CD4-positive, CD25-positive, alpha-beta regulatory T cell (primary cell): ENCODE measurements at places on chromosomes 5 and 9. TPM values are rescaled to one million over a fixed set of nuclear protein-coding genes. Genes with fewer than 3 reads are reported as not detected.

DNA sequence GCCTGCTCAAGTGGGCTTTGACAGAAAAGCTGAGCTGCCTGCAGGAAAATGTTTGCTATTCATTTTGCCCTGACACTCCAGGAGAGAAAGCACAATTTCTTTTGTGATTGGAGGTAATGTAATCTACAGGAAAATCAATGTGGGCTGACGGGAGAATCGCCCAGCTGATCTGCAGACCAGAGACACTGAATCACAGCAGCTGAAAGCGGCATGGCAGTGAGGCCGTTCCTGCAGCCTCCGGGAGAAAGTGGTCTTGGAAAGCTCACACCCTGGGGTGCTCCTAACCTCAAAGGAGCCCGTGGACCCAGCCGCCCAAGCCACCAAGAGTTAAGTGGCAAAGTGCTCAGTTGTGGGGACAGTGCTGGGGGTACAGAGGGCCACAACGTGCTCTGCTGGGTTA is 593.6 kb downstream of the BNC2 start:
- DNase-seq: no peak

- no peak for DNase-seq
Observed at GRCh38 chr5:171957591-171958251, 48.7 kb downstream of the FBXW11 start.

Gene TXNDC8
- total RNA-seq: not detected

DNA sequence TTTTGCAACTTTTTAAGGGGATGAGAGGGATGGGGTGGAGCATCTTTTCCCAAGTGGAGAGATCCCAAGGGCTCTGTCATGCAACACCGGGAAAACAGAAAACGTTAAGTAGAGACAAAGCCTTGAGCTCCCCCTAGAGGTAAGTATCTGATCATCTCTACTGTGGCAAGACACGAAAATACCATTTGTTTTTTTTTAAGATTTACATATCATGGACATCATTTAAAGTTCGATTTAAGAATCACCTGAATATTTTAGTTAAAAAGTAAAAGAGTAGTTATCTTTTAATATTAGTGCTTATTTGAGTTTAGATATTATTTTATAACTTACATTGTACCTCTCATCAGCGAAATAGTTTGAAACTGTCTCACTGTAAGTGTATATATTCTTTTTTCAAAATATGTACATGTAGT is 200.4 kb downstream of the LRRC70 start:
- DNase-seq: no peak

Gene TCOF1
- total RNA-seq: 58.3 TPM

Gene COL5A1
- 1.7 TPM for total RNA-seq

GRCh38 chr5:127203818-127204217 is 86.8 kb upstream of the MEGF10 start:
- DNase-seq: no peak

DNA sequence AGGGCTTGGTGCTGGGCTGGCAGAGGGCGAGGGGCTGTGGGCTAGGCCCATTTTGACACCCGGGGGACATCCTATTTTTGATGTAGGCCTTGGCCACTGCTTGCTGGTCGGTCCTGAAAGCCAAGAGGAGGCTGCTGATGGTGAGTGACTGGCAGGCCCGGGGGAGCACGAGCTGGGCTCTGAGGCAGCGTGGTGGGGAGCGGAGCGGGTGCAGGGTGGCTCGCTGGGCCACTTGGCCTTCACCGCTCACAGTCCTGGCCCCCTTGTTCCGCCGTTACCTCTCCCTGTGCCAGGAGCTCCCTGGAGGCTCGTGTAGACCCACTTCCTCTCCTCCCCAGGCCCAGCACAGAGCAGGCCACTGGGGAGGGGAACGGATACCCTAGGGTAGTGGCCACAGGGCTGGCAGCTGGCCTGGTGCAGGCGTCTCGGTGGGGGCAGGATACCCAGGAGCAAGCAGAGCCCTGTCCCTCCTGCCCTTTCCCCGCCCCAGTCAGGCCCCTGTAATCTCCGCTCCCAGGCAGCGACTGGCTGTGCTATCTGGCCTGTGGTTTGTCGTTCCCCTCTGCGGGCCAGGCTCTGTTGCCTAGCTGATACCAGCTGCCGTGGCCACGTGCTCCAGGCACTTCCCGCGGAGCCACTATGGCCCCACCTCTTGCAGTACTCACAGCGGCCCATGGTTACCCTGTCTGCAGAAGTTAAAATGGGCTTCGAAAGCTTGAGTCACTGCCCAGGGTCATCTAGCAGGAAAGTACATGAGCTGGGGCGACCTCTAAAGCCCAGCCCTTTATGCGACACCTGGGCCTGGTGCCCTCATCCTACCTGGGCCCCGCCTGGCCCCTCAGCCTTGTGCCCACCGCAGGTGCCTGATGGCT is 11.7 kb upstream of the DOLPP1 start:
- DNase-seq: peak; percentile 50

Gene B4GALT7
- total RNA-seq: 24.2 TPM

Gene OR13J1
- not detected for total RNA-seq

DNA sequence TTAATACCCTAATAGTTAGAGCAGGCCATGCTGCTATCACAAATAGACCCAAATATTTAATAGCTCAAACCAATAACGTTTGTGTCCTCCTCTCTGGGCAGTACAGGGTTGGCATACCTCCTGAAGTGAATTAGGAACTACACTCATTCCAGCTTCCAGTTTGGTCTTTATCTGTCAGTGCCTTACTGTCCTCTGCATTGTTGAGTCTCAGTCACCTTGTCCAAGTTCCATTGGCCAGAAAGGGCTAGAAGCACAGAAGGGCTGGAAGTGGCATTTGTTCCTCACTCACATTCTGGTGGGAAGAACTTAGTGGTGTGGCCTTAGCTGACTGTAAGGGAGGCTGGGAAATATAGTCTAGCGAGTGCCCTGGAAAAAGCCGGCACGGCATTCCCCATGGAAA is 11.2 kb downstream of the FXN start:
- no peak for DNase-seq

- DNase-seq: no peak
Observed at GRCh38 chr9:71984831-71985281, 73.4 kb downstream of the C9orf85 start.

DNA sequence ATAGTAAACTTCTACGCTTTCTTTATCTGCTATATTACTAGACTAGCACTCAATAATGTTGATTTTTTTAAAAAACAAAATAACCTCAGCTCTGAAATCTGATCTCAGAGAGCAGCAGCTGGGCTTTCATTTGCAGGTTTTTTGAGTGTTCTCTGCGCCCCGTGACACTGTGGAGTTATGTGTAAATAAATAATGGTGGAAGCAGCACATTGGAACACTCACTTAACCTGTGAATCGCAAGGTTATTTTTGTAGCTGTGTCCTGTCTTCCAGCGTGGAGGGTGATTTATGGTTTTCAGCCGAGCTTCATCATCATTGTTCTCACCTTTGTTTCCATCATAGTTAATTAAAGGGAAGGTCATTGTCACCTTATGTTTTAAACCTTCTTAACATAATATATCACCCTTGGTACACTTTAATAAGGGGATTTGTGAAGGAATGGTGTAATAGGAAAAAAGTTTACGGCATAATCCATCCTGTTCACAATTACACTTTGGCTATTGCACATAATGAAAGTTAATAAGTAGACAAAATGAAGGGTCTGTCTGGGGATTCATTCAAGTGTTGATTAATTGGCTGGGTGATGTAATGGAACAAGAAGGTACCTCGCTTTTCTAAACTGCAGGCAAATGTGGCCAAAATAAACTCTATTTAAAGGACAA is 493.3 kb upstream of the ADAMTS16 start:
- no peak for DNase-seq

GRCh38 chr5:14450018-14450524 is 131.5 kb upstream of the OTULINL start:
- no peak for DNase-seq

GRCh38 chr9:125968714-125969374 is 221.7 kb downstream of the PBX3 start:
- DNase-seq: no peak

DNA sequence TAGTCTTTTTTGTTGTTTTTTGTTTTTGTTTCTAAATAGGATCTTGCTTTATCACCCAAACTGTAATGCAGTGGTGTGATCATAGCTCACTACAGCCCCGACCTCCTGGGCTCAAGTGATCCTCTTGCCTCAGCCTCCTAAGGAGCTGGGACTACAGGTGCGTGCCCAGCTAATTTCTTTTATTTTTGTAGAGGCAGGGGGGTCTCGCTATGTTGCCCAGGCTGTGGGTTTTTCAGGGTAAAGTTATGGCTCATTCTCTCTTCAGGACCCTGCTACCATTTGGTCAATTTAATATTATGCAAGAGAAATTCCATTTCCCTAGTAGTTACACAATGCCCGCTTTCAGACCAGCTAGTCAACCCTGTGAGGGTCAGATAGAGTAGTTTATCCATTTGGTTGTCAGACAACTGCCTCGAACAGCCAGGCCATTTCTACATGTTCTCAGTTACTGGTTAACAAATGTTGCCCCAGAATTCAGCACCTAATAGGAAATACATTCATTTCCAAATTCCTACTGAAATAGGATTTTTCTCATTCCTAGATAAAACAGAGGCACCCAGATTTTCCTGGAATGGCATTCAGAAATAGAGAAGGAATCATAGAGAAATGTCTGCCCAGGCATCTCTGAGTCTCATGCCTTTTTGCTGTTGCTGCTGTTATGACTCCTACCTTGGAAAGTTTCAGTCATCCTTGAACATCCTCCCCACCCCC is 6.4 kb upstream of the GLIS3 start:
- no peak for DNase-seq

DNA sequence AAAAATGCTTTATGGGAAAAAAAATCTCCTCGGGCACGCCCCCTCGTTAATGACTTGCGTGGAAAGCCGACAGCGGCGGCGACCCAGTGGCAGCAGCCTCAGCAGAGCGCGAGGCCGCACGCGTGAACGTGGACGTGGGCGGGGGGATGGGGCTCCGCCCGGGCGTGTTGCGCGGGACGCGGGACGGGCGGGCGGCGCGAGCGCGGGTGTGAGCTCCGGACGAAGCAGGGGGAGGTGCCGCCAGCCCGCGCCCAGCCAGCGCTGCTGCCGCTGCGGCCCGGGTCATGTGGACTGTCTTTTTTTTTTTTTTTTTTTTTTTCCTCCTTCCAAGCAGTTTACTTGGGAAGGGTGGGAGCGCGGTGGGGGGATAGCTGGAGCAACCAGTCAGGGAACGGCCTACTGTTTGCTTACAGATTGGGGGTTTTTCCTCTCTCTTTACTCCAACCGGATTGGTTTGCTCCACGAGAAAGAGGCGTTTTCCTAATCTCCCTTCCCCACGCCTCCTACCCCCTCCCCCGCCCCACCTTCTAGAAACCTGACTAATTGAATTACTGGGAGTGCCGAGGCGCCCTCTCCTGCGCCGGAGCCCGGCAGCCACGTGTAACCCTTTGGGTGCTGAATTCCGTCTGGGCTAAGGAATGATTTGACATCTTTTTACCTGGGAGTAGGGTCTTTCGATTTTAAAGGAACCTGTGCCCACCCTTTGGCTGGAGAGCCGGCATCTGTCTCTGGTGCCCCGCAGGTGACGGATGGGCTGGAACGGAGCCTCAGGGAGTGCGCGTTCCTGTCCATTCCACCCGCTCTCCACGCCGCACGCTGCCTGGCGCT is 1.7 kb upstream of the EFNA5 start:
- no peak for DNase-seq

DNA sequence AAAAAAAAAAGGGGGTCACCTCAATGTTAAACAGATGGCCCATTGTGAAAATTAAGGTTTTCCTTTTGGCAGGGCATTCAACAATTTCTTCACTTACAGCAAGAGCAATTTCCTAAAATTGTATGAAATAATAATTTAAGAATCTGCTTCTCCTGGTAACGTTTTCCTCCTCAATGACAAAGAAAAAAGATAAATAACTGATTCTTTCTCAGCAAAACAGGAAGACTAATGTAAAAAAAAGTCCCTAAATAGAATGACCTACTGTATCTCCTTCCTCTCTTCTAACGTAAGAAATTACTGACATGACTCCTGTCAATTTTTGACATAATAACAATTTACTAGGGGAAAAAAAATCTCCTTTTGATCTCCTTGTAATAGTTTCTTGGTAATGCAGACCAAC is 25.5 kb downstream of the ABHD17B start:
- DNase-seq: no peak

DNA sequence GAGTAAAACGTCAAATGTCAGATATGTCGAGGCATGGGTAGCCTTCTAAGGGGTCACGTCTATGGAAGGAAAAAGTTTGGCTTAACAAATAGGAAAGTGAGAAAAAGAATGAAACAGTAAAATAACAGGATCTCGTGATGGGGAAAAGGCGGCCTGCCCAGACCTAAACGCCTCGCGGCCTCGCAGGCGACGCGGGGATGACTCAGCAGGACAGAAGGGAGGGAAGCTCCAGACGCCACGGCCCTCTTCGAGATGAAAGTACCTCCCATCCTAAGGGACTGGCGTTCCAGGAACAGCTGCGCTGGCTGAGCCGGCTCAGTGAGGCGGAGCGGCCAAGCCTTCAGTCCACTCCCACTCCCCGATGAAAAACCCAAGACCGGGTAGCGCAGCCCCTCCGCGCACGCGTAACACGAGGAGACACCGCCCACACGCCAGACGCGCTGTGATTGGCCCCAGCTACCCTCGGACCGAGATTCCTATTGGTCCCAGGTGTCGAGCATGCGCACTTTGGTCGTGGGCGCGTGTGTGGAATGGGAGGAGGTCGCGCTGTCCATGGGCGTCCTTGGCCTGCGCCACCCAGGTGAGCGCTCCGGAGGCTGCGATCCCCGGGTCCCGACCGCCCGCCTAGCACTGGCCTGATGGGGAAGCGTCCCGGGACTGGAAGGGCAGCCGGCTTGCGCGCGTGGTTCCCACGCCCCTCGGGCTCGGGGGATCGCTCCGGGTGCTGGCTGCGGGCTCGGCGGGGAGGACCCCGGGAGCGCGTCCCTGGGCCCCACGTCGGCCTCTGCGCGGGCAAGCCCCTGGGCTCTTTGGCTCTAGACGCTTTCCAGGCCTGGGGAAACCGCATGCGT is 588.5 kb downstream of the MTRR start:
- DNase-seq: peak; percentile 81

Gene SNCB
- total RNA-seq: not detected

DNA sequence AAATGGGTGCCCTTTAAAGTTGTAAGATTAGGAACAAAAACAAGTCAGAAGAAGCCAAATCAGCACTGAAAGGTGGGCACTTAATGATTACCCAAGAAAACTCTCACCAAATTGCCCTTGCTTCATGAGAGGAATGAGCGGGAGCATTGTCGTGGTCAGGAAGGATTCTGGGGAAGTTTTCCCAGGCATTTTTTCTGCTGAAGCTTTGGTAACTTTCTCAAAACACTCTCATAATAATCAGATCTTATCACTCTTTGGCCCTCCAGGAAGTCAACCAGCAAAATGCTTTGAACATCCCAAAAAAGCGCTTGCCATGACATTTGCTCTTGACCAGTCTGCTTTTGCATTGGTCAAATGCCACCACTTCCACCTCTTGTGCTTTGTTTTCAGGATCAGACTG is 10.4 kb upstream of the PCDHGC3 start:
- DNase-seq: no peak

- DNase-seq: no peak
Observed at GRCh38 chr5:167853421-167853820, 438.0 kb upstream of the WWC1 start.

- no peak for DNase-seq
Observed at GRCh38 chr9:135332516-135332915, 147.1 kb upstream of the PPP1R26 start.

GRCh38 chr5:37477426-37477825 is 98.3 kb downstream of the WDR70 start:
- no peak for DNase-seq

GRCh38 chr9:137217276-137218211 is 4.5 kb downstream of the RNF208 start:
- no peak for DNase-seq

Gene FAM163B
- total RNA-seq: not detected

Gene CYLC2
- not detected for total RNA-seq

GRCh38 chr5:115875447-115875846 is 33.7 kb downstream of the AP3S1 start:
- no peak for DNase-seq
